ENCODE measurements at places on chromosomes 4 and X.

DNA sequence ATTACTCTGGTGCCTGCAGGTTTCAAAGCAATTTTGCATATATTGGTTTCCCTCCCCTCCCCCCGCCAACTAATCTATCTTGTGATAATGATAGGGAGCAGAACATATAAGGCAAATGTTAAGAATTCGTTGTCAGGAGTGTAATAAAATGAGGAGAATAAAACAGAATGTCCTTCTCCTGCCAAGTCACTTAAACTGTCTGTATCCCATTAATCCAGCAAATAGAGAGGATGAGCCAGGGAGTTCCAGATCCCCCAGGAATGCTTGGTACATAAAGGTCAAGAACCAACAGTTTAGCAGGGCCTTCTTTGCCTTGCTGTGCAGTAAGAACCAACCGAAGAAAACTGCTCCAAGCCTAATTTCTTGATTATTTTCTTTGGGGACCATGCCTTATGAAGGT, 141.4 kb downstream of the AMELX start:
- no peak for DNase-seq

DNA sequence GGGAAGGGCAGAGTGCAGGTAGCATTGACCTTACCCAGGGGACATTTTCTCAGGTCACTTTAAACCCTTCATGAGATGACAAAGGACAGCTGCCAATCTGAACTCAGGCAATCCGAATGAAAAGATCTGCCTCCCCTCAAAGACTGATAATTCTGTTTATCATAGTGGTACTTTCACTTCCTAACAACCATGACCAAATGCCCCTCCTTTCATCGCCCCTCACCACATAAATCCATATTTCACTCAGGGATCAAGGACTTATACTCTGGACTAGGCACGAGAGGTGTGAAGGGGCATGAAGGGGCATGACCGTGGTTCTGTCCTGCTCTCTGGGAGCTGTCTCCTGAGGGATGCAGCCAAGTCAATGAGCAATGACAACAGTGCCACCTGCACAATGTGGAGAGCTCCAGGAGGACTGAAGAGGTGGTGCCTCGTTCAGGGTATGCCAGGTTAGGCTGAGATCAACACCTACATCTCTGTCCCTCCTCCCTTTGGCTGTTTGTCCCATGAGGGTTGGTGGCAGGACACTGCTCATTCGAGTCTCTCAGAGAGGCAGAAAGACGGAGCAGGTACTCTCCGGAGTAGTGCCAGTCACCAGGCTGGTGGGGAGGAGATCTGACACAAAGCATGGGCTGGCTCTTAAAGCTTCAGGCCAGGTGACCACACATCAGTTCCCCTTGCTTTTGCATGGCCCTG, 12.5 kb downstream of the HS3ST1 start:
- DNase-seq: no peak

GRCh38 chrX:148609515-148610327, 109.3 kb downstream of the AFF2 start:
- DNase-seq: no peak

DNA sequence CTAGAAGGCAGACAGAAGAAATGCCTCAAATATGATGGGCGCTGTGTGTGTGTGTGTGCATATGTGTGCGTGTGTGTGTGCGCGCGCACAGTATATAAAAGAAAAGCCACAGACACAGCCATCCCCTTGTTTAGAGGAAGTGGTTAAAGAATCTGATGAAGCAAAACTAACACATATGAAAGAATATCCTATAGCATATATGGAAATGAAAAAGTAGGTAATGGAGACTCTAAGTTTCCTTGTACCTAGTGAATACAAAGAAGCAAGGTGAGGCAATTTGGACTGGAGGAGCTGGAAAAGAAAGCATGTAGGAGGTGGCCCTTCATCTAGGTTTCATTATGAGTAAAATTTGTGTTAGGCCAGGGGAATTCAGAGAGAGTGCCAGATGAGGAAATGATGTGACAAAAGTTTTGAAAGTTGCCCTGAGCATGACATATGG, 58.6 kb upstream of the MCF2 start:
- no peak for DNase-seq

- no peak for DNase-seq
Measured at GRCh38 chr4:7978489-7978888, 38.8 kb upstream of the AFAP1 start.

DNA sequence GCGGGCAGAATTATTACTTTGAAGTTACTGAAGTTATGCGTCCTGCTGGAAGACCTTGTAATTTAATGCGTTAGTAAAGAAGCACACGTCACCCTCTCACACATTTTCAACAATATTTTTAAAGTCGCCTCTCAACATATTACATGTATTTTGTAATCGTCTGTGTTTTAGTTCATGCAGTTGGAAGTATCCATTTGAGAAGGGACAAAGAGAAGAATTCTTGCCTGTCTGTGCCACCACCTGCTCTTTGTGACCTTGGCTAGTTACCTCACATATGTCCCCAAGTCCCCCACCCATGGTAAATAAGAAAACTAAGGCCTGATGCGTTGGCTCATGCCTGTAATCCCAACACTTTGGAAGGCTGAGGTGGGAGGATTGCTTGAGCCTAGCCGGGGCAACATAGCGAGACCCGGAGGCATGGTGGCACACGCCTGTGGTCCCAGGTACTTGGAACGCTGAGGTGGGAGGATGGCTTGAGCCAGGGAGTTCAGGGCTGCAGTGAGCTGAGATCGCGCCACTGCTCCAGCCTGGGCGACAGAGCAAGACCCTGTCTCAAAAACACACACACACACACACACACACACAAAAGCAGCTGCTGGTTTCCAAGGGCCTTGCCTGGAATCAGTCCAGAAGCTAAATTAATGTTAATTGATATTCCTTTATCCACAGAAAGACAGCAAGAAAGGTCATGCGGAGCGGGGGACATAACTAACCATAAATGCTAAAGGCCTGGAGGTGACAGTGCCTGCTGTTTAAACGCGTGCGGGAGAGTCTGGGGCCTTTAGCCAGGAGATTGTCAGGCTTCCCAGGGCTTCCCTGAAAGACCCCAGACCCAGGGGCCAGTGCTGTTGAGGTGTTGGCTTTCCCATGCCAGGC, 811 bp downstream of the TMEM187 start:
- DNase-seq: no peak

GRCh38 chr4:51851937-51852290, 9.0 kb downstream of the DCUN1D4 start:
- DNase-seq: no peak

DNA sequence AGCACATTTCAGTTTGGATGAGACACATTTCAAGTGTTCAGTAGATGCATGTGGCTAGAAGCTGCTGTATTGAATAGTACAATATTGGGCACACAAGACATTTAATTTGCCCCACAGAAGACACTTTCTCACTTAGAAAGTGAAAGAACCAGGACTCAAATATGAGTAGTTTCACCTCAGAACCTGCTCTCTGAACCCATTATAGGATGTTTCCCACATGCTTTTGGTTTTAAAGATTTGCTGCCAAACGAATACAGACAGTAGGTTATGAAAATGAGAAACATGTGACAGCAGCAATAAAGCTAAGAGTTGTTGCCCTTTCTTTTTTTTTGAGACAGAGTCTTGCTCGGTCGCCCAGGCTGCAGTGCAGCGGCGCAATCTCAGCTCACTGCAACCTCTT, 32.3 kb downstream of the C4orf54 start:
- no peak for DNase-seq

GRCh38 chrX:96002431-96002830, 682.2 kb upstream of the DIAPH2 start:
- no peak for DNase-seq

- no peak for DNase-seq
Measured at GRCh38 chrX:149010013-149010852, 494.9 kb downstream of the IDS start.

DNA sequence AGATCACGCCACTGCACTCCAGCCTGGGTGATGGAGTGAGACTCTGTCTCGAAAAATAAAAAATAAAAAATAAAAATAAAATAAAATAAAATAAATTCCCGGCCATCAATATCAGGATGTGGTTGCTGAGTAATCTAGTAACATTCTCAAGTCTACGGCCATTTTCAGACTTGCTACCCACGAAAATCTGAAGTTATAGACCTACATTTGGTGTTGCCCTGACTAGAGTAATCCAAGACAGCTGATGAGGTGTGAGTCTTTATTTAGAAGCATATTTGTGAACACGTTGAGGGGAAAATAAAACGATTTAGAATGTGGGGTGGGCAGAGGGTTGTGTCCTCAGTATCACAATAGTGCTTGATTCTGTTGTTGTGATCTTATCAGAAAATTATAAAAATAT, 130.2 kb upstream of the MID1 start:
- DNase-seq: no peak

DNA sequence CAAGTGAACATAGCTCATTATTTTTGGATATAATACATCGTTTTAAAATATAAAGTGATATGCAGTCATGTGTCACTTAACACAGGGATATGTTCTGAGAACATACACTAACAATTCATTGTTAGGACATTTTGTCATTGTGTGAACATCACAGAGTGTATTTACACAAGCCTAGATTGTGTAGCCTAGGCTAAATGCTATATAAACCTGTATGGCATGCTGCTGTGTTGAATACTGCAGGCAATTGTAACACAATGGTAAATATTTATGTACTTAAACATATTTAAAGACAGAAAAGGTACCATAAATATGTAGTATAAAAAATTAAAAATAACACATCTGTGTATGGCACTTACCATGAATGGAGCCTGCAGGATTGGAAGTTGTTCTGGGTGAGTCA, 44.9 kb upstream of the GPRIN3 start:
- DNase-seq: no peak

DNA sequence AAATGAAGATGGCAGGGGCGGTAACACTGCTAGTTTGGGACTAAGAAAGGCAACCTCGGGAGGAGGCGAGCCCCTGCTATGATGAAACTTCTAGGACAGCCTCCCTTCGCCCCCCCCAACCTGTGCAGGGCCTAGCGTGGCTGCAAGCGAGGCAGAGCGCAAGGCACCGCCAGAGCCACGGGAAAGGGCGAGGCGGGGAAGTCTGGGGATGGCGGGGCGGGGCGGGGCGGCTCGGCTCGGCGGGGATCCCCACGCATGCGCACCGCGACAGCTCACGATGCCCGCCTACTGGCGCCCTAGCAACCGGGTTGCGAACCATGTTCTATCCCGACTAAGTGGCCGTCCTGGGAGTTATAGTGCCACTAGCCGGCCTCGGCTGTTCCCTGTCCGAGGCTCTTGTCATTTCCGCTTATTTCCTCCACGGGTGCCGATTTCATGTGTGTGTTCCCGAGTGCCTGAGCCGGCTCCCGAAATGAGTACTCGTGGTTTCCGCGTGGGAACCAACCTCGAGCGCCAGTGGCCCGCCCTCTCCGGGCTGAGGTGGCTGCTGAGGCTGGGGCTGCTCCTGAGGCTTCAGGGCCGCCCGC, 28.7 kb upstream of the RBMX start:
- peak; percentile 37 for DNase-seq

- no peak for DNase-seq
Measured at GRCh38 chr4:183201331-183201730, 102.3 kb downstream of the WWC2 start.

DNA sequence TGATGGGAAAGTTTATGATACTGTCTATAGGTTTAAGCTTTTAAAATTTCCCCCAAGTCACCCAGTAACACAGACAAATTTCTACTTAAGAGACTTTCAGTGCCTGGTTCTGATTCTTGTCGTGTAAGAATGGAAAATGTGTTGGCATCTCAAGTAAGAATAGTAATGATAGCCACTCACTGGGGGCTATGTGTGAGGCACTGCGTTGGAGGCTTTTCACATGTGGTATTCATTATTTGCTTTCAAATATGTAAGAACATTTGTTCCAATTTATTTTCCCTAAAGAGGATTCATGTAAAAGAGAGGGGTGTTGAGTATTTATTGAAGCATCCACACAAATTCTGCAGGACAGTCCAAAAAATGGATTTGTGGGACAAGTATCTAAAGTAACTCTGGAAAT, 143.6 kb downstream of the FNIP2 start:
- DNase-seq: no peak

DNA sequence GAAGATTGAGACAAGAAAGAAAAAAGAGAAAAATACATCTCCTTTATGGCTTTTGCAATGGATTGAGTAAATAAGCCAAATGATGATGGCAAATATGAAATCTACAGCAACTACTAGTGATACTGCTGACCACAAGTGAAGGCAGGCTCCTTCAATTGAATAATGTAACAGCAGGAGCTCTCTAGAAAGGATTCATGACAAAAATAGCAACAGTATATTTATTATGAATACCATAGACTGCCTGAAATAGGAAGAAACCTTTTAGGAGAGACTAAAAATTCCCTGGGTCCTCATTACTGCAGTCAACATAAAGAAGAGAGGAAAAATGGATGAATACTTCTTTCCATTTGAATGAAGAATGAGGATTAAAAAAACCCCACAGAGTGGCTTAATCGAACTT, 306.8 kb upstream of the ANXA10 start:
- no peak for DNase-seq

- no peak for DNase-seq
Measured at GRCh38 chrX:63434206-63434605, 83.1 kb upstream of the SPIN4 start.

GRCh38 chr4:54144199-54144598, 44.2 kb downstream of the GSX2 start:
- no peak for DNase-seq

DNA sequence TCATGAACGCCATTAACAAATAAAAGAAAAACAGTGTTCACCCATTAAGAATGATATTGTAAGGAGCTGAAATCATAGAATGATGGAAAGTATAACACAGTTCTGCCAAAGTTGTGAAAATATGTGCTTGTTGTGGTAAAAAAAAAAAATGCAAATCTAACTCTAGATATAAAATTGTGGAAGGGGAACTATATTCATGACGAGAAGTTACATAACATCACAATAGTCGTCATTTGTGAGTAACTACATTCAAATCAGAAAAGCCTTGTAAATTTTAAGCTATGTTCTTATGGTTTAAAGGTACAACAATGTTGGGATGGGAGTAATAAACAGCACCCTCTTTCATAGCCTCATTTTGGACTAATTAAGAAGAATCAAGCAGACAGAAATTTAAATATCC, 57.6 kb upstream of the PRDM8 start:
- DNase-seq: no peak

DNA sequence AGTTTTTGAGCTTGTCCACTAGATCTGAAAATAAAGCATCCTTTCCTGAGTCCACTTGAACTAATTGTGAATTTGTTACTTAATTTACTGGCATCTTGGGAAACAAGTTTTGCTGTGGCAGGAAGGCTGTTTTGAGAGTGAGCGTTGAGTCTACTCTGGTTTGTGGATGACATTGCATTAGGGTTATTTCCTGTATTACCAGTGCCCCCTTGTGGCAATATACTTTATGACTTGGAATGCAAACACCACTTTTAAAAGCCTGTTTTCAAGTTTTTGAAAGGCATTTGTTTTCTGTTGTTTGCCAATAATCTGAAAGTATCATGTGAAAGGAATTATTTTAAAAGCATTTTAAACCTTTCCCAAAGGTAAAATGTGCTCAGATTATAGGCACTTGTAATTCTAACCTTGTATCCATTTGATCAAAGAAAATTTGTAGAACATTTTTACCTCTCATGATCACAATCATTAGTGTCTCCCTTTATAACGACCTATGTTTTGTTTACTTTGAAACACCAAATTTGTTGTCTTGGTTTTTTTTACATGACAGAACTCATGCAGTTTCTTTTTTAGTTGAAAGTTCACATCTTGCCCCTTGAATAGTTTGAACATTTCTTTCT, 18.0 kb upstream of the CYP2U1 start:
- no peak for DNase-seq

All from stimulated activated CD8-positive, alpha-beta memory T cell treated with anti-CD3 and anti-CD28 coated beads, Interleukin-7, amount 100 ng/mL, for 24 hours (primary cell).